ENCODE measurements at places on chromosomes 11 and 22.

GRCh38 chr11:115193914-115194801 lies 310.1 kb downstream of the CADM1 start:
- no peak for DNase-seq

DNA sequence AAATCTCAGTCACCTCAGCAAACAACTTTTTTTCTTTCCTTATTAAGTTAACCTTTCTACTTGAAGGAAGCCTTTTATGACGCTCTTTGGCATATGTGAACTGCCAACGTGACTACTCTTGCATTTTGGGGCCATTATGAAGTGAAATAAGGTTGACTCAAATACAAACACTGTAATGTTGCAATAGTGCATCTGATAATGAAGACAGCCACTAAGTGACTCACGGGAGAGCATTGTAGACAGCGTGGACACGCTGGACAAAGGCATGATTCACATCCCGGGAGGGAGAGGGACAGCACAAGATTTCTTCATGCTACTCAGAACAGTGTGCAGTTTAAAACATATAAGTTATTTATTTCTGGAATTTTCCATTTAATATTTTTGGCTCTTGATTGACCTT lies 560.8 kb downstream of the ETS1 start:
- DNase-seq = peak; percentile 64

DNA sequence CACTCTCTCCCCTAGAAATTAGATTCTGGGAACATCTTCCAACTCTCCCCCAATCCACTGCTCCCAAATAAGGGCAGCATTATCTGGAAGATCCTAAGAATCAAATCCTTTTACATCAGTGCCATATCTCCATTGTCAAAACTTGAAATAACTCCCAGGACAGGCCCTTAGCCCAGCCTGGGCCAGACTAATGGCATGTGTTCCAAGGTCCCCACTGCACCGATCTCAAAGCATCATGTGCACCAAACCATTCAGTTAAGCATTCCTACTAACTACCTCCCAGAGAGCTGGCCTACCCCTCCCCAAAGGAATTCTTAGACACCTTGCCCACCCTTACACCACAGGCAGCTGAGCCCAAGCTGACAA lies 44.2 kb upstream of the POU2AF1 start:
- no peak for DNase-seq

DNA sequence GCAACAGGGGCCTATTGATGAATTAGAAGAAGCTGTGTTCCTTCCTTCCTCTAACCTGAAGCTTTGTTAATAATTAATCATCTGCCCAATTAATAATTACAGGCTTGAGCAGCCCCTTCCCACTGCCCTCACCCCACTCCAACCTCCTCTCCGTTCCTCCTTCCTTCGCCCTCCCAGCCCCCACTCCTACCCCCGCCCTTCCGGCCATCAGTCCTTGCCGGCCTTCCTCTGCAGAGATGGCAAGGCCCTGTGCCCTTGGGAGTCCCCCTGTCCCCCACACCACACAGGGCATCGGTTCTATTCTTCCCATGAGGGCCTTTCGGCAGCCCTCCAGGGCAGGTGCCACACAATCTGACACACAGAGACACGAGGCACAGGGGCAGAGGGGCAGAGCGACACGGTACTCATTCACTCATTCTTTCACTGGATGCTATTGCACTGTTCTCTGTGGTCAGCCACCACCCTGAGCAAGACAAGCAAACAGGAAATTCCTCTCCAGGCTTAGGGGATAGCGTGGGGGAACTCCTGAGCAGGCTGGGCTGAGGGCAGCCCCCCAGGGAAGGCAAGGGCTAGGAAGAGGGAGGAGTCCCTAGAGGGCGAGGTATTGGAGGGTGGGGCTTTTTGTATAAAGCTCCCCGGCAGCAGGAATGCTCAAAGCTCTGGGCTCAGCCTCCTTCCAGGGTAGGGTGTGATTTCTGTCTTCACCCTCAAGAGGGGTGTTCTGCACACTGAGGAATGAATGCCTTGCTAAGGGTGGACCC lies 14.7 kb downstream of the MGAT3 start:
- no peak for DNase-seq

DNA sequence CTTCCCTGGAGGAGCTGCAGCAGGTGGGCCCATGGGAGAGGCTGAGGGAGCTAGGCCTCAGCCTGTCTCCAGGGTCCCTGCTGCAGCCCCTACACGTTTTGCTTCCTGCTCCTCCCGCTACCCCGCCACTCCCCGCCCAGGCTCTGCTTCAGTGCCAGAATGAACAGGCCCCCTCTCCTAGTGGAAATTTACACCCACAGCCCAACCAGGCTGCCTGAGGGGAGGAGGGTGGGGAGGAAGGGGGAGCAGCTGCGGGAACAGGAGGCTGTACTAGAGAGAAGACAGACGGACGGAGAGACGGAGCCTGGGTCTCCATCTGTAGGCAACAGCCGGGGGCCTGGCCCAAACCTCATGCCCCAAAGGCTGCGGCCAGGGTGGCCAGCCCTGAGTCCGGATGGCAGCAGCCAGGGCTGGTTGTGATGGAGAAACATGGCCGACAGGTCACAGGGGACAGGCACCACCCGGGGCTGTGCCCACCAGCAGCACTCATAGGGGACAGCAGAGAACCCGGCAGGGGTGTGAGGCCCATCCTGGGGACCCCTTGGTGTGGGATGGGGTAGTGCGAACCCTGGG lies 20.6 kb downstream of the FLRT1 start:
- DNase-seq = no peak

GRCh38 chr22:44402196-44403111 lies 89.7 kb upstream of the SHISAL1 start:
- no peak for DNase-seq

DNA sequence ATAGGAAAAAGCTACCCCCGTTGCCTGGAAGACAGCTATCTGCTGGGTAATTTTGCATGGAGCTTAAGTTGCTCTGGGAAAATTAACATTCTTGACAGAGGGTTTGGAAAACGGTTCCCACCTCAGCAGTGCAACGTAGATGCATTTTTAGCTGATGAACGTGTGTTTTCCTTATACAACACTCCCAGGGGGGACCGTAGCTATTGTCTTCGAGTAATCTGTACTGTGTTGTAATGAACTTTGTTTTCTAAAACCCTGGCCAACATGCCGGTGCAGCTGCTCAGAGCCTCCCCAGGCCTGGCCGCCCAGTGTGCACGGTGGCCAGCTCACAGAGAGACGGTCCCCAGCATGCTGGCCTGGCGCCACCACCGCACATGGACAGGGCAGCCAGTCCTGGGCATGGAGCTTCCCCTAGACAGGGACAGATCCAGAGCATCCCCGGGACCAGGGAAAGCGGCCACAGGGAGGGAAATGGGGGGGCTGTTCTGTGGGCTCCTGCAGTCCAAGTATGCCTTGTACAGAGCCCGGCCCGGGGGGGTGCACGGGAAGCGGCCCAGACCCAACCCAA lies 2.2 kb downstream of the TNNT3 start:
- peak; percentile 84 for DNase-seq

DNA sequence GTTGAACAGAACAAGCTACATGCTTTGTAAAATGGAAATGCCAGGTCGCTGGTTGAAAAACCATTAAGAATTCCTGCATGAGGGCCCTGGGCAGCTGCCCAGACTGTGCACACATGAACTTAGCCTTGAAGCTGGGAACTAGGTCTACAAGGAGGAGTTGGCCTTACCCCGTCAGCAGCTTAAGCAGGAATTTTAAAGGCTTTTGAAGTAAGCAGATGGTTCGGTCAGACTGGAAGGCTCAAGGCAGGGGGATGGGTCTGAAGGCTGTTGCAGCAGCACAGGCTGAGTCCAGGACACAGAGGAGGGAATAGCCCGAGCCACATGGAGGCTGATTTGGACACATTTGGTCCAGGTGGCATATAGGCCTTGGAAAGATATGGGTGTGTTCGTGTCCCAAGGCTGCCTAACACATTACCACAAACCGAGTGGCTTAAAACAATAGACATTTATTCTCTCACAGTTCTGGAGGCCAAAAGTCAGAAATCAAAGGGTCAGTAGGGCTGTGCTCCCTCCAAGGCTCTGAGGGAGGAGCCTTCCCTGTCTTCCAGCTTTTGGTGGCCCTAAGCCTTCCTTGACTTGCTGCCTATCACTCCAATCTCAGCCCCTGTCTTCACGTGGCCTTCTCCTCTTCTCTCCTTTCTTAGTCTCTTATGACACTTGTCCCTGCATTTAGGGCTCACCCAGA lies 11.6 kb downstream of the LIF start:
- peak; percentile 93 for DNase-seq

- DNase-seq = peak; percentile 14
Observed at GRCh38 chr11:68527585-68527984, 67.0 kb downstream of the PPP6R3 start.

- DNase-seq = no peak
Observed at GRCh38 chr11:58914821-58915543, 24.3 kb upstream of the GLYATL1 start.

- peak; percentile 86 for DNase-seq
Observed at GRCh38 chr11:122853971-122854446, 15.7 kb downstream of the CRTAM start.

DNA sequence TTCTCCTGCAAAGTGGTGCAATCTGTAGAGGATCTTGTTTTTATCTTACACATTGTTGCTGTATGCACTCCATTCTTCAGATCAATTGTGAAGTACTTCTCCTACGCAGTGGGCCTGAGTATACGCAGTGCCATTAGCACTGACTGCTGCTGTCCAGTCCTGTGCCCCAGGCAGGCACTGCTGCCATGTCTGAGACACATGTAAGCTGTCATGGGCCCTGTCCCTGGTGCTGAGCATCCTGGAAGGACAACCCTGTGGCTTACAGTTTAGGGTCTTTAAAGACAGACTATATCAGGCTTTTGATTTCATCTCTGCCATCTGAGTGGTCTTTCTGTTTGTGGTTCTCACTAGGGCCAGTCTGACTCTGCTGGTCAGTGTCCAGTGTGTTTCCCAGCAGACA lies 44.8 kb upstream of the PTPN5 start:
- DNase-seq = peak; percentile 45

DNA sequence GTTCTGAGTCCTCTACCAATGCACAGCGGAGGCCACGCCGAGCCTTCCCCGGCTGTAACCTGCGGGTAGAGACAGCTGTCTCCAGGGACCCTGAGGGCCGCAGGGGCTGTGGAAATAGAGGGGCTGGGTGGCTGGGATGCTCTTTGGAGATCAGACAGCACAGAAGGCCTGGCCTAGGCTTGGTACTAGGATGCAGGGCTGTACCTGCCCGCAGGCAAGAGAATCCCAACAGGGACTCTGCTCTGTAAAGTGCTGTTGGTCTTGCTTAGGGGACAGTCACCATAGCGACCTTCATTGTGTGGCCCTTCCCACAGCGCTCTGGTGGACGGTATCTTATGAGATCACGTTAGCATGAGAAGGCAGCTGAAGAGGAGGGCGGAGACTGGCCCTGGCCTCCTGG lies 11.3 kb upstream of the KCNJ5 start:
- DNase-seq = no peak

GRCh38 chr11:6618117-6619003 lies 862 bp downstream of the TPP1 start:
- DNase-seq = peak; percentile 69

- no peak for DNase-seq
Observed at GRCh38 chr11:70863993-70864392, 388.4 kb downstream of the SHANK2 start.

DNA sequence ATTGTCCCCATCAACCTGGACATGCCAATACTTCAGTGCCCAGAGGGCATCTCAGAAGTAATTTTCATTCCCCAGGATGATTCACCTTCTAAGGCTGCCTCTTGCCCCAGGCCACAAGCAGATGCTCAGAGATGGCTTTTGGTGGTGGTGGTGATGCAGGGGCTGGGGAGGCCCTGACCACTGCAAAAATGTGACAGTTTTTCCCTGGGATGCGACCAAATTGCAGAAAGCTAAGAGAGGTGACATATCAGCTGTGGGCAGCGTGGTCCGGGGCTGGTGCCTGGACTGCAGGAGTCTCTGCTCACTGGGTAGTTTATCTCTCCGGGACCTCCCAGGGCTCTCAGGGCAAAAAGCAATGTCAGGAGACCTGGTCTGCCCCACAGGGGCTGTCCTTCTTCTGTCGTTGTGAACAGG lies 39.7 kb upstream of the ACCSL start:
- peak; percentile 49 for DNase-seq

GRCh38 chr22:24303007-24303406 lies 32.4 kb downstream of the SPECC1L start:
- DNase-seq = peak; percentile 16

Data from myocyte (in vitro differentiated cells).